Dorsolateral prefrontal cortex (tissue), 122 donors: ENCODE measurements at places on chromosomes 7 and 10. TPM values are rescaled to one million over a fixed set of nuclear protein-coding genes. Genes with fewer than 3 reads are reported as not detected.

Gene PWWP2B
- 14.7 TPM for total RNA-seq

Gene MNX1
- total RNA-seq = not detected

Gene ADCY1
- total RNA-seq = 175 TPM

Gene PCDH15
- 10.4 TPM for total RNA-seq

Gene ACHE
- 27.1 TPM for total RNA-seq

Gene PLAU
- total RNA-seq = 0.91 TPM

Gene ANKRD61
- not detected for total RNA-seq

Gene AKR1D1
- not detected for total RNA-seq

Gene PROSER2
- 2.7 TPM for total RNA-seq

Gene SEMA3E
- total RNA-seq = 8.5 TPM

Gene SPDYE2
- total RNA-seq = not detected

Gene THSD7A
- total RNA-seq = 6.6 TPM

Gene PPP1R17
- 0.64 TPM for total RNA-seq

Gene SLC26A4
- total RNA-seq = 11.8 TPM

Gene ITPRID1
- total RNA-seq = 0.35 TPM

Gene CUBN
- 1.3 TPM for total RNA-seq

Gene FAM24B
- total RNA-seq = 7.0 TPM
